ENCODE measurements at places on chromosomes 11 and 22. TPM values are rescaled to one million over a fixed set of nuclear protein-coding genes. Genes with fewer than 3 reads are reported as not detected.

Gene C22orf31
- total RNA-seq, result not detected

Gene BID
- 33.6 TPM for total RNA-seq

Gene CRYAB
- total RNA-seq, result 5.9 TPM

Gene PRR33
- total RNA-seq, result not detected

Gene YPEL1
- 7.3 TPM for total RNA-seq

Gene JAML
- not detected for total RNA-seq

Gene SLC22A8
- not detected for total RNA-seq

Gene IFITM1
- total RNA-seq, result 15.7 TPM

Gene MYO7A
- 0.23 TPM for total RNA-seq

Gene TRIM66
- 10.5 TPM for total RNA-seq

Gene RTN4R
- 18.6 TPM for total RNA-seq

Gene TMEM132A
- 287 TPM for total RNA-seq

Gene HIKESHI
- 45.5 TPM for total RNA-seq

Gene OR52N4
- not detected for total RNA-seq

All from epithelial cell of proximal tubule (primary cell).